ENCODE measurements at places on chromosomes 16 and 17.

DNA sequence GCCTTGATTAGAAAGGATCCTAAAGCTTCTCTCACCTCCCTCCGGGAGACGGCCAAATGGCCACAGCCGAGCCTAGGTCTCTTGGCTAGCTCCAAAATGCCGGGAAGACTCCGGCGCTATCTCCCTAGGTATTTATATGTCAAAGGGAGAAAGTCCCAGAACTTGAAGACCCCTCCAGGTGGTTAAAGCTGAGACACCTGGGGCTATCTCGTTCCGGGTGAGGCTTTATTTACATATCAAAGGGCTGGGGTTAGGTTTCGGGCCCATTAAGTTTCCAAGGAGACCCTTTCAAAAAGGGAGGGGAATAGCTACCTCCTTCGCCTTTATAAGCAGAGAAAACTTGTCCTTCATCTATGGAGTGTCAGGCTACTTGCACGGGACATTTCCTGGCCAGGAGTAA lies 70.9 kb upstream of the KIFC3 start:
- no peak for DNase-seq

GRCh38 chr16:75065149-75065505 lies 51.5 kb downstream of the LDHD start:
- peak; percentile 18 for DNase-seq

- no peak for DNase-seq
These were observed 3.4 kb downstream of the PPP1R9B start for GRCh38 chr17:50146927-50147665.

DNA sequence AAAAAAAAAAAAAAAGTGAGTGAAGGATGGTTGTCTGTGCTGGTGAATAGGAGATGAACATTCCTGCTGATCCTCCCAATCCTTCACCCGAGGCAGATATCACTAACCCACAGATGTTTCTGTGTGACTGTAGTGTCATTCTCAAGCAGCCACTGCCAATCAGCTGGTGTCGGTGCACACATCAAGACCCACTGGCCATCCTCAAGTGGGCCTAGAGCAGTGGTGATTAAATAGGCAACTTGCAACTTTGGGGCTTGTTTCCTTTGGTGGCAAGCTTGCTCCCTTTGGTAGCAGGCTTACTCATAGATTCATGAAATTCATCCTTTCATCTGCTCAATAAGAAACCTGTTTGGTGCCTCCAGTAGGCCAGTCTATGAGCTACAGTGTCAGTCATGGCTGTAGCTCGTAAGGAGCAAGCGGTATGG lies 51.1 kb upstream of the LGALS9 start:
- no peak for DNase-seq

Data from CD4-positive, alpha-beta T cell treated with Interleukin-17A for 1 hour (primary cell).